Left cardiac atrium (tissue), 4 donors: ENCODE measurements at places on chromosomes 3 and 15. TPM values are rescaled to one million over a fixed set of nuclear protein-coding genes. Genes with fewer than 3 reads are reported as not detected.
A peak's percentile ranks its signal among the peaks of the same experiment; 100 is the strongest.

The RASGRF1 gene
- total RNA-seq = not detected

The GJD2 gene
- total RNA-seq = 4.9 TPM

DNA sequence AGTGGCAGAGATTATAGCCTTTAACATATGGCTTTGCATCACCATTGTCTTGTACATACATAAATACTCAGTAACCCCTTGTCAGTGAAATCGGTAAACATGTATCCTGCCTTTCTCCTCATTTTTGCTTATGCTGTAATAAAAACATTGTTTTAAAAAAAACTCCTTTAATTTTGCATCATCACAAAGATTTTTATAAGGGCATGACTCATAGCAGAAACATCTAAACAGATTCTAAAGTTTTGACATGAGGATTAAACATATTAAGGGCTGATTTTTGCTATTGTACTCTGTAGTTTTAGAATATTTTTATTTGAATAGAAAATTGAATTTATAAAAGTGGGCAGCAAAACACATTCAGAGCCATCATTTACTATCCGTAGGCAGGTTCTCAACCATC is 275.9 kb downstream of the ZIC4 start:
- DNase-seq = no peak

GRCh38 chr3:136883967-136884720 is 22.1 kb downstream of the NCK1 start:
- DNase-seq = no peak

The VIPR1 gene
- 5.9 TPM for total RNA-seq

DNA sequence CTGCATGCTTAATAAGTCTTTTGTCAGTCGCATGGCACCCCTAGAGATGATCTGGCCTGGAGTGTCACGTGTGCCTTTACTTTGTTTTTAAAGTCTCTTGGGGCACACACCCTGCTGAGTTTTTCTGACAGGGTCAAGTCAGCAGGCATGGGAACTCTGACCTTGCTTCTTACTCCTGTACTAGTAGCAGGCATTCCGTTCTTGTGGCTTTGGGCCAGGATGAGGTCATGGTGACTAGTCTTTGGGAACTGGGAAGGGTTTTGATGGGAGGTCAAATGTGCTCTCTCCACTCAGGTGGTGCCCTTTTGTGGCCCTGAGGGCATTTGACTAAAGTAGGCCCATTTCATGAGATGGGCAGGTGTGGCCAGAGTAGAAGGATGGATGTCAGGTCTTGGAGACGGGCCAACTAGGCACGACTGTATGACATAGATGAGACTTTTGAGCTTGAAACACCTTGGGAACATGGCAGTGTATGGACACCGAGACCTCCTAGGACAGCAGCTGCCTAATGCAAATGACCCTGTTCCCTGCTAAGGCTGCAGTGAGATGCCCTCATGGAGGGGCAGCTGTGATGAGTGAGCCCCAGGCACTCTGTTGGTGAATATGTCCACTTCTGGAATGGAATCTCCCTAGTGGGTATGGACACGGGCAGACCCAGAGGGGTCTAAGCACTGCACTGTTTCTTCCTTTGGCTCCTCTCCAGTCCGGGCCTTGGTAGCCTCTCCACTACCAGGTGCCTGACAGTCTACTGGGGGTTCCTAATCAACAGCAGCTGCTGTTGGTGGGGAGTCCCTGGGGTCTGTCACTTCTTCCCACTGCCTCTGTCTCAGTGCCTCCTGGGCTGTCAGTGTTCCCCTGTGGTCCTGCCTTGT is 16.4 kb downstream of the SRPRB start:
- DNase-seq = peak; percentile 88

GRCh38 chr15:59165726-59166125 is 40.9 kb upstream of the LDHAL6B start:
- no peak for DNase-seq

GRCh38 chr15:78991476-78991875 is 46.6 kb upstream of the CTSH start:
- peak; percentile 18 for DNase-seq

- DNase-seq = no peak
These were observed 23.8 kb upstream of the ABI3BP start for GRCh38 chr3:101017017-101017416.

The GP9 gene
- 0.29 TPM for total RNA-seq

DNA sequence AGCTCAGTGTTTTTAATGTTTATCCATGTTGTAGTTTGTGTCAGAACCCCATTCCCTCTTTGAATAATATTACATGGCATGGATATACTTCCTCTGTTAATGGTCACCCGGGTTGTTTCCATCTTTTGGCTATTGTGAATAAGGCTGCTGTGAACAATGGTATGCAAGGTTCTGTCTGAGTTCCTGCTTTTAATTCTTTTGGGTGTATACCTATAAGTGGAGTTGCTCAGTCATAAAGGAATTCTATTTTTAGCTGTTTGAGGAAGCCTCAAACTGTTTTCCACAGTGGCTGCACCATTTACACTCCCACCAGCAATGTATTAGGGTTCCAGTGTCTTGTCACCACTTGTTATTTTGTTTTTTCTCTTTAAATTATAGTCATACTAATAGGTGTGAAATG is 99.6 kb downstream of the SLC25A26 start:
- DNase-seq = no peak

DNA sequence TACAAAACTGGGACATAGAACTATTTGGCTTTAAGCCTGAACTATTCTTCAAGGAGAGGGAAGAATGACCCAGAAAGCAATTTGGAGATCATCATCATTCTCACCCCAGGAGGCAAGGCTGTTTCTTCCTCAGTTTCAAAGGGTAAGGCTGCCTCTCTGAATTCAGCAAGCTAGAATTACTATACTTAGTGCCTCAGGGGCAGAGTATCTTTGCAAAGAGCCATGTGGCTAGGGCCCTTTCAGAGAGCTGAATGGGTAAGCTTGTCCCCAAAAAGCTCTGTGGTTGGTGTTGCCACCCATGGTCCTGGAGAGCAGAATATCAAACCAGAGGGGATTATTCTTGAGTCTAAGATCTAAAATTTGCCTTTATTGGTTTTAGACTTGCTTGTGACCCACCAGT is 720.3 kb upstream of the ARPP21 start:
- DNase-seq = no peak

DNA sequence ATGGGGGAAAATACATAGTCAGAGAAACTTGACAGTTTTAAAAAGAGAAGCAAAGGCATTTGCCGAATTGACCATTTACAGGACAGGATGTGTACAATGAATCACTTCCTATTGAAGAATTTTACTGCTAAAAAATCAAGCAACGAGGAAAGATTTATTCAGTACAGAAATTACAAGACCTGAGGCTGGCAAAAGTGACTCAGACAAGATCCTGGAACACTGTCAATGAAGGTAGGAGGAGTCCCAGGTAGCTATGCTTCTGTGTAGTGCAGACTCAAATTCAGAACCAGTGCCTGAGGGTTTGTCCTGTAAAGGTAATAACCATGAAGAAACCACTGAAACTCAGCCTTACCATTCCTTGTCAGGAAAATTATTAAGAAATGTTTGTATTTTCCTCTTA is 120.9 kb downstream of the ZMAT3 start:
- no peak for DNase-seq

The A4GNT gene
- not detected for total RNA-seq

GRCh38 chr3:12278566-12278965 is 10.3 kb upstream of the PPARG start:
- DNase-seq = no peak

DNA sequence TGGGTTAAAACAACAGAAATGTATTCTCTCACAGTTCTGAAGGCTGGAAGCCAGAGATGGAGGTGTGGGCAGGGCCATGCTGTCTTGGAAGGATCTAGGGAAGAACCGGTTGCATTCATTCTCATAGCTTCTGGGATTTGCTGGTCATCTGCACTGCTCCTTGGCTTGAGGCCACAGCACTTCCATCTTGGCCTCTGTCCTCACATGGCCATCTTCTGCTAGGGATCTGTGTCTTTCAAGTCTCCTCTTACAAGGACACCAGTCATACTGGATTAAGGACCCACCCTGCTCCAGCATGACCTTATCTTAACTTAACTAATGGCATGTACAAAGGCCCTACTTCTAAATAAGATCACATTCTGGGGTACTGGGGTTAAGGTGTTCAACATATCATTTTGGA is 47.7 kb downstream of the RPLP1 start:
- no peak for DNase-seq

DNA sequence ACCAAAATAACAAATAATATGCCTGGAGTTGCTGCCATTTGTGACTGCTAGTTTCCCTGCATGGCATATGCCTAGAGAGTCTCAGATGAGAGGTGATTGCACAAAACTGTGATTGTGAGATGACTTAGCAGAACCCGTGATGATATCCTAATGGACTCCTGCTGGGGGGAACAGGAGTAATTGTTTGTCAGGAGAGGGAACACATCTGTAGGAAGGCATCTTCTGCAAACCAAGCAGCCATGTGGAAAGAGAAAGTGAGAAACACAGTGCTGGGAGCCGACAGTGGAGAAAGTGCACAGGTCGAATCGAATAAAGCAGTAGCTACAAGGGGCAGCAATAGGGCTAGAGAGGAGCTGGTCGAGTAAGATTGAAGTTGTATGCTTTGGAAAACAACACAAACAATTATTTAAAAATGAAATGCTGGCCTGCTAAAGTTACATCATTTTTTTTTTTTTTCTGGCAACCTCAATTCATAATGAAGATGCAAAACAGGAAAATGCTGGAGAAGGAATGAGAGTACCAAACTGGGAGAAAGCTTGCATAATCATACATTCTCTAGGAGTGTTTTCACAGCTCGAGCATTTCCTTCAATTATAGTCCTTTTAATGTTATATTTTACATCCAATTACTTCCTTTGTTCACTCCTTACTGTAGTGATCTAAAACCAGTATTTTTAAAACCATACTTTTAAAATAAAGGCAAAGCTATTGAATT is 494.2 kb upstream of the AGTR1 start:
- DNase-seq = no peak

GRCh38 chr15:86849558-86850285 is 770.1 kb downstream of the AGBL1 start:
- peak; percentile 21 for DNase-seq

The PROK2 gene
- total RNA-seq = 0.37 TPM

The ITIH1 gene
- total RNA-seq = not detected

DNA sequence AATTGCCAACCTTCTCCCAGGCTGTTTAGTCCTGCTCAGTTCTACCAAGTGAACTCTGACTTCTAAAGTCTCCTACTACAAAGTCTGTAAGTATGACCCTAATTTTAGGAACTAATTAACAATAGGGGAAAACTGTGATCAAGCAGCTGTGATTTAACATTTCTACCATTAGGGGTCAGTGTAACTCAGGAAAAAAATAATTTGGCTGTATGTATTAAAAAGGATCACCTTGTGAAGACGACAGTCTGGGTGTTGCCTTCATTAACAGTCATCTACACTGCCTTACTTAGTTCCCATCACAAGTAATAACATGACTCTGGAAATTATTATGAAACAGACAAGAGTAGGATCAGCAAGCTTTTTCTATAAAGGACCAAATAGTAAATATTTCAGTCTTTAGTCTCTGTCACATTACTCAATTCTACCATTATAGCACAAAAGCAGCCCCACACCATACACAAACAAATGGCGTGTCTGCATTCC is 4.2 kb upstream of the NPHP3 start:
- no peak for DNase-seq

The SAMMSON gene
- total RNA-seq = not detected

GRCh38 chr3:63895422-63896189 is 16.6 kb downstream of the SCAANT1 start:
- DNase-seq = no peak
